ENCODE measurements at places on chromosomes 11 and 22.

DNA sequence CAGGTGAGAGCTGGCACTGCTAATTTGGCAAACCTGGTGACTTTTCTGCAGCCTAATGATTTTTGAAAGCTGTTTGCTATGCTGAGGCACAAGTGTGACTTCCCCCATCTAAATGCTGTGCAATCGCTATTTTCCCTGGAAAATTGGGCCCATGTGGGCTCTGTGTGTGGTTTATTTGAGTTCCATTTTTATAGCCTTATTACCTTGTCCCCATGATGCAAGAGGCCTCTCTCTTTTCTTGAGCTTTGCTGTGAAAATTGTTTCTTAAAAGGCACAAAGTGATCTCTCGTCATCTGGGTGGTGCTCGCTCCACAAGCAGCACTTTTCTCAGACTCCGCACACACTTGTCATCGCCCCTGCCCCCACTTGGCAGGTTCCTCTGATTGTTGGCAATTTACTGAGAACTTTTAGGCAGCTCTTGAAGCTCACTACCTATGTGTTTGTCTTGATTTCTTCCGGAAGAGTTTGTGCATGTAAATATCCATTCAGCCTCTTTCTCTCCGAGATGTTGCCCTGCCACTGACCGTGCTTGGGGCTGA lies 24.9 kb downstream of the BMAL1 start:
- DNase-seq: no peak

DNA sequence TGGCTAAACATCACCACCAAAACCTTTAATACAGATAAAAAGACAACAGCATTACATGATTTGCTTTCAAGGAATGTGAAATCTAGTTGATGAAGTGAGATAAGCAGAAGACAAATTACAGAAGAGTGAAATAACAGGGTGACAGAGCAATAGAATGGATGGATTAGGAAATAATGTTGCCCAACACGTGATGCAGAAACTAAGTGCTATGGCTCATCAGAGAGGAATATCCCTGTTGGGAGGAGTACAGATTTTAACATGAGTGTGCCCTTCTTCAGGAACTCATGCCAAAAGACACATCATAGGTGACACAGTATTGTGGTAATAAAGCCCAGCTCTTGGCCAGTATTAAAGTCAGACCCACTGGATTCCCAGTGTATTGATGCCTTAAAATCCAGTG lies 176.6 kb upstream of the RAG2 start:
- DNase-seq: no peak

GRCh38 chr11:117914991-117915618 lies 14.1 kb downstream of the TMPRSS13 start:
- DNase-seq: no peak

DNA sequence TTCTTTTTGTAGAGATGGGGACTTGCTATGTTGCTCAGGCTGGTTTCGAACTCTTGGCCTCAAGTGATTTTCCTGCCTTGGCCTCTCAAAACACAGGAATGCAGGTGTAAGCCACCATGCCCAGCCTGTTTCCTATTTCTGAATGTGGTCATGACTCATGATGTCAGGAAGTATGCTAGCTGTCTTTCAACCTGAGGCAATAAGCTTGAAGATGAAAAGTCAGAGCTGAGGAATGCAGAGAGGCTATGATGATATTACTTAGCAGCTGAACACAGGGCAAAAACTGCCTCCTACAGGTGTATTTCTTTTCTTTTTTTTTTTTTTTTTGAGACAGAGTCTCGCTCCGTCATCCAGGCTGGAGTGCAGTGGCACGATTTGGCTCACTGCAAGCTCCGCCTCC lies 9.0 kb upstream of the NUCB2 start:
- peak; percentile 90 for DNase-seq

GRCh38 chr11:12179019-12179418 lies 68.6 kb downstream of the MICAL2 start:
- DNase-seq: peak; percentile 35

DNA sequence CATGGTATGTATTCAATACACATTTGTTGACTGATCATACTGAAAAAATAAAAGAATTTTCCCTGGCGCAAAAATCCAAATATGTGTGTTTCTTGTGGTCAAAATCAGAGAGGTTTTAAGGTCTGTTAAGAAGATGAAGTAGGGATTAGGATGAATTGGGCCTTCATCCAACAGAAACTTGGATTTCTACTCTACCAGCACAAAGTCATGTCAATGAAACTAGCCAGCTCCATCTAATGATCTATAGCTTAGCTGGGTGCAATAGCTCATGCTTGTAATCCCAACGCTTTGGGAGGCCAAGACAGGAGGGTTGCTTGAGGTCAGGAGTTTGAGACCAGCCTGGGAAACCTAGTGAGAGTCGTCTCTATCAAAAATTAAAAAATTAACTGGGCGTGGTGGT lies 65.5 kb downstream of the USP35 start:
- DNase-seq: no peak

- no peak for DNase-seq
Measured at GRCh38 chr11:1939006-1939625, 8.0 kb upstream of the MRPL23 start.

GRCh38 chr22:46545086-46545792 lies 7.8 kb upstream of the CELSR1 start:
- no peak for DNase-seq

Data from SW480 (cell line).